ENCODE measurements at places on chromosomes 6 and 20.

DNA sequence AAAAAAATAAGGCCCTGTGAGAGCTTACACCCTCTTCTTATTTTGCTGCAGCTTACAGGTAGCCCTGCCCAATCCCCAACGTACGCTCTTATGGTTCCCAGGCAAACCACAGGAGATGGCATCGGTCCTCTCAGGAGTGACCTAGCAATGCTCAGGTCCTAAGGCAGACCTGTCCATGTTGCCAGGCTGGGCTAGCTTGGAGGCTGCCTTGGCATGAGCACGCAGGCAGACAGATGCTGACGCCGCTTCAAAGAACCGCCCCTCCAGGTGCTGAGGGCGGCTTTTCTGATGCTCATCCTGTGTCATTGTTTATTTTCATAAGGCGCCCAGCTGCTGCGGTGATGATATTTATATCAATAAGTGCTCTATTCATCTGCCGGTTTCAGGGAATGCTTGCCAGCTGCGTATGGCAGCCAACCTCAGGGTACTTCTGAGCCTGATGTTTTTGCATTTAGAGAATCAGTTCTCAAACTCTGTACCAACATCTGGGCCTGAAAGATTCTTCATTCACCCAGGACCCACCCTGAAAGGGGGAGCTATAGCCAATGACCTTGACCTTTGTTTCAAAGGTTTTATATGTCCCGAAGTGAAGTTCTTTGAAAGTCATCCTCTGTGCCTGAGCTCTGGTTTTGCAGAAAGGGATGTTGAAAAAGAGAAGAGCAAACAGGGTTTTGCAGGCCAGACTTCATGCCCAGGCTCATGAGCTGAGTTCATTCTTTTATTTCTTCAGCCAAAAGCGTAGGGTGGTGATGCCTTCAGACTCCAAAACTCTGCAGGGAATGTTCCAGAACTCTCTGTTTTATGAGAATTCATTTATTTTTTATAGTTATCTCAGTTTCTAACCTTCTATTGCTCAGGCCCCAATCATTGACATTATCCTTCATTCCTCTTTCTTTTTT lies 475.6 kb upstream of the CHD6 start:
- no peak for DNase-seq

GRCh38 chr6:28693033-28693750 lies 167.5 kb downstream of the GPX5 start:
- no peak for DNase-seq

- DNase-seq, result no peak
These were observed 167.3 kb upstream of the PTCHD4 start for GRCh38 chr6:48278261-48278660.

DNA sequence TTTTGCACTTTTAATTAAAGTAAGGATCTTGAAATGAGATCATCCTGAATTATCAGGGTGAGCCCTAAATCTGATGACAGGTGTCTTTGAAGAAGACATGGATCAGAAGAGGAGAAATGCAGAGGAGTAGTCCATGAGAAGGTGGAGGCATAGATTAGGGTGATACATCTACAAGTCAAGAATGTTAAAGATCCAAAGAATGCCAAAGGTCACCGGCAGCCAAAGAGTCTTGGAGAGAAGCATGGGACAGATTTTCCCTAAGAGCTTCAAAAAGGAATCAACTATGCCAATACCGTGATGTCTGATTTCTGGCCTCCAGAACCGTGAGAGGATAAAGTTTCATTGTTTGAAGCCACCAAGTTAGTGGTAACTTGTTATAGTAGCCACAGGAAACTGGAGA lies 59.0 kb upstream of the THEMIS start:
- DNase-seq, result no peak

- DNase-seq, result no peak
These were observed 25.5 kb downstream of the C20orf173 start for GRCh38 chr20:35503841-35504561.

DNA sequence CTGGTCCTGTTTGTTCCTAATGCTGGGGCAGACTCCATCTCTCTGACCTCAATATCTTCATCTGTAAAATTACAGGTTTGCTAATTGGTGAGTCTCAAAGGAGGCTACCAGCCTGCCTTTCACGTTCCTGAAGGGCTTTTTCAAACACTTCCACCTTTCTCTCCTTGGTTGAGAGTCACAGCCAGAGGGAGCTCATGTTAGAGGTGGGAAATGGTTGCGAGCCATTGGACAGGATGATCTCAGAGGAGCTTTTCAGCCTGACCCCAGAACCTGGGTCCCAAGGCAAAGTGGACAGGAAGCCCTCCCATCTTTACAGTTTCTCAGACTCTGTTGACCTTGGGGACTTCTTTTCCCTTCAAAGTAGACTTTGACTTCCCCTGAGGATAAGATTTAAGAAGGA lies 37.6 kb downstream of the NDUFAF5 start:
- no peak for DNase-seq

DNA sequence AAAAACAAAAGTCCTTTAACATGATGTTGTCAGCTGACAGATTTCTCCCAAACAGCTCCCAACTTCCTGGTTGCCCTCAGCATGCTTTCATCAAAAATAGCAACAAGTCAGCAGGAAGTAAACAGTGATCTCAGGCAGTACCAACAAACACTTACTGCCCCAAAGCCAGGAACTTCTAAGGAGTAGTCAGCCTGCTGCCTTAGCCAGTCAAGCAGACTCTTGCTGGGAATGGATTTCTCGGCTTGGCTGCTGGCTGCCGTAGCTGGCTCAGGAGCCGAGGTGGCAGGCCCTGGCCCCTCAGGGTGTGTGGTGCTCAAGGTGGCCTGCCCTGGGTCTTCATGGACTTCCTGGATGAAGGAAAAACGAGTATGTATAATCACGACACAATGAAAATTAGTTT lies 46.6 kb upstream of the EMILIN3 start:
- DNase-seq, result no peak

GRCh38 chr6:105882828-105883227 lies 203.3 kb upstream of the PRDM1 start:
- DNase-seq, result no peak

DNA sequence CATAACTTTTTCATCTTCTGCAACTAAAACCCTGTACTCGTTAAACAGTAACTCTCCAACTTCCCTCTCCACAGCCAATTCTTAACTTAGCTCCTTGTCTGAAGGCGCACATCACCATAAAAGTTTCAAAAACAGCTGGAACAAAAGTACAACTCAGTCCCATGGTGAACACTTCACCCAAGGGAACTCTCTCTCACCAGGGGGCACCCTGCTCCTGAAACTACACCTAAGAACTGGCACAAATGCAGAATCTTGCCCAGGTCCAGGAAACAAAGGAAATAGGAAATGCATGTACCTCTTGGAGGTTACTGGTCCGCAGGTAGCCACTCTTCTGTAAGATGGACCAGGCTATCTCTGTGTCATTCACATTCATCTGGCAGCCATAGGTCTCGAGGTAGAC lies 6.6 kb downstream of the CDK5RAP1 start:
- peak; percentile 27 for DNase-seq

- no peak for DNase-seq
These were observed 23.0 kb downstream of the GMDS start for GRCh38 chr6:2222275-2222842.

DNA sequence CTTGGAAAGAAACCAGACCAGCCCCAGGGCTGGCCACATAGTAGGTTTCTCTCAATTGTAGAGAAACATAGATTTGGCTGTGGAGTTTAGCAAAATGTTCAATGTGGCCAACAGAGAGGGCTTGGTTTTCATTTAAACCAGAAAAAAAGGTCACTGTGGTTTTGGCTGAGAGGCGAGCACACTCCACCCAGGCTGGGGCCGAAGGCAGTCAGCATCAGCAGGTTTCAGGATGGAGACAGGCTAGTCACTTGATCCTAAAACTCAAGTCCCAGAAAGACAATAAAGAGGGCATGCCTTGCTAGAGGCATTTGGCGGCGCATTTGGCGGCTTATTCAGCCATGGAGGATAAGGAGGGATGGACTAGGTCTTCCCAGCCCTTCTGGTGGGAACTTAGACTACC lies 73.1 kb downstream of the PRND start:
- DNase-seq, result no peak

DNA sequence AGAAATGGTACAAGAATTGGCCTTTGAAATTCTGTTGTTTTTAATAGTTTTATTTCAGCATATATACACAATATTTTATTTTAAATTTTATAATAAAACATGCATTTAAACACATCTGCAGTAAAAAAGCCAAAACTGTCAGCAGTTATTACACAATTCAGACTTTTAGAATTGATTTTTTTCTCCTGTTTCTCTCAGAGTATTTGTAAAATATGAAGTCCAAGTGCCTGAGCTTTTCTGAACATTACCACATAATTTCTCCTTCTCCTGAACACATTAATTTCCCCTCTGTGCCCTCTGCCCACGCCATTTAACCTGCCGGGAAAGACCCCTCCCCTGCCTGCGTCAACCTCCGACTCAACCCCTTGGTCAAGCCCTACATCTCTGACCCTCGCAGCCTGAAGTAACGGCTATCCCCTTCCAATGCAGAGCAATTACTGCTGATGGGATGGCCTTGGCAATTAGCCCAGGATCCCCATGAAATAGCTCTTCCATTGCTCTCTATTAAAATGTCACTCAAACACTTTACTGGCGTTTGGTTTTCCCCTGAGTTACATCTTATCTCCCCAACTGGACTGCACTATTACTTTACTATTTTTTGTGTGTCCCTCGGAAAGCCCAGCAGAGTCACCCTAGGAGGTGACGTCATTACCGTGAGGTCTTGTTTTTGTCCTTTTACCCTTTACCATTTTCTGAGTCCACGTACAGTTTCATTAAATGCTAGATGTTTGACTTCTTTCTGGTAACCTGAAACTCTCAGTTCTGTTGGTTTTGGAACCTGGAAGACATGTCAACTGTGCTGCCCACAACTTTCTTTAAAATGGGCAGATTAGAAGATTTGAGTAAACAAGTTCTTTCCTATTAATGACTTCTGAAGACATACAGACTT lies 146.7 kb upstream of the TAB2 start:
- DNase-seq, result no peak

DNA sequence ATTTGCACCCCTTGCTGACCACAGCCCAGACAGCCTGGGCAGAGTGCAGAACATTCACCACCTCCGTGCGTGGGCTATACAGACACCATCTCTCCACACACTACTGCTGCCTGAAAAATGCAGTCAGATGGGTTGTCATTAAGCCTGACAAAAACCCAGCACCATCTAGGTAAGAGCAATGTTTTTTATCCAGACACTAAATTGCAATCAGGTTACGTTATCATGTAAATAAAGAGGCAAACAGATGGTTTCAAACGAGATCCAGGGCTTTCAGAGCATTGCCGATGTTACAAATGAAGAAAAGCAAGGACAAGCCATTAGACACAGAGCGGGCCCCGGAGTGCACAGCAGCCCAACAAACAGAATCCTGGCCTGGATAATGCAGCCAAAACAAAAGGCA lies 269.6 kb downstream of the PKHD1 start:
- no peak for DNase-seq

DNA sequence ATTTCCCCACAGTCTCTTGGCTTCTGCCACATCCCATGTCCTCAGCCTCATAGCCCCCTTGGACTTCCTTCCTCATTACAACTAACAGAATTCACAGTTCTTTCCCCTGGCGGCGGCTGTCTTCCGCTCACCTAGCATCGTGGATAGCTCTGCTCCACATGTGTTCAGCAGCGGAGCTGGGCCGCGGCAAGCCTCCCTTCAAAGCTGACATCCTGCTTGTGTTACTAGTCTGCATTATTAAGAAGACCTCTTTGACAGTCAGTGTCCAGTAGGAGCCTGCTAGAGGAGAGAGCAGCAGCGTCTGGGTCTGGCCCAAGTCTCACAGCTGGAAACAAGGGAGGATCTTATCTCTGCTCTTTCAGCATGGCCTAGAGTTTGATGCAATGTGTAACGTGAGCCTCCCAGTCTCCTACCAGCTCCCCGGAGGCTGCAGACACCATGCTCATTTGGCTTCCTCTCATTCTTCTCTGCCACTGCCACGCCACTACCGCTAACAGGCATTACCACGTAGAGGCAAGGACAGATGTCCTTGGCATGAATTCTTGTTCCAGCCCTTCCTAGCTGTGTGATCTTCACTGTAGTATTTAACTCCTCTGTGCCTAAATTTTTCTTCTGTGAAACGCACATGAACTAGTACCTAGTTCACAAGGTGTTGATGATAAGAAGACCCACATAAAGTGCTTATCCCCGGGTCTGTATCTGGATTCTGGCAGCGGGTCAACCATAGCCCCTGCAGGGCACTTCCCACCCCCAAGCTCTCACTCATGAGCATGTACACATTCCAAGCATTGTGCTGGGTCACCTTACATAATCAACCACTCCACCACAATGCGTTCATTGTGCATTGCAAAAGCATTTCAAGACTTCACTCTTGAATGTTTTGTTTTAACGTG lies 107.1 kb upstream of the BACH2 start:
- peak; percentile 26 for DNase-seq

DNA sequence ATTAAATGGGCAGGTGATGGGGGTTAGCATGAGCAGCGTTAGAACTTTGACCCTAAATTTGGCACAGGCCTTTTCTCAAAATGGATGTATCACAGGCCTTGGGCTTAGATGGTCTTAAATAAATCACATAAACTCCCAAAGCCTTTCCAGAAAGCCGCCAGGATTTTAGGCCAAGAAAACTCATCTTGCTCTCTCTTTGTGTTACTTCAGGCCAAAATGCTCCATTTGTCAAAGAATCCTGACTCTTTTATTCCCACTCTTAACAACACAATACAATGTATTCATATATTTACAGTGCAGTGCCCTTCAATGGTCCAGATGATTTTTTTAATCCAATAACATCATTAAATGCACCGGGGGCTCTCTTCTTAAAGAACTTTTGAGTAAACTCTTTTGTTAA lies 5.9 kb upstream of the TCP11 start:
- no peak for DNase-seq

DNA sequence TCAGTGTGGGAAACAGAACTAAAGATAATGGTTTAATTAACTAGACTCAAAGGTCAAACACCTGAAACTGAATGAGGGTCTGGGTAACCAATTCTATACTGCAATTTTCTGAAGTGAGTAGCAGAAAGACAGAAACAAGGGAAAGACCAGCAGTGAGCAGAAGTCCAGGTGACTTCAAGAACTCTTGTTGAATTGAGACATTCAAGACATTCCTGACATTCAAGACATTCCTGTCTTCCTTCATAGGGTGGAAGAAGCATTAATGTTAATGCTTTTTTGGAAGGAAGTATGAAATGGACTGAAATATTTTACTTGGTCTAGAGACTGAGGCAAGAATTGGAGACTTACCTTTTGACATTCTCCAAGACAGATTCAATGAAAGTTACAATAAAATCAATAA lies 529.9 kb upstream of the MMS22L start:
- no peak for DNase-seq

DNA sequence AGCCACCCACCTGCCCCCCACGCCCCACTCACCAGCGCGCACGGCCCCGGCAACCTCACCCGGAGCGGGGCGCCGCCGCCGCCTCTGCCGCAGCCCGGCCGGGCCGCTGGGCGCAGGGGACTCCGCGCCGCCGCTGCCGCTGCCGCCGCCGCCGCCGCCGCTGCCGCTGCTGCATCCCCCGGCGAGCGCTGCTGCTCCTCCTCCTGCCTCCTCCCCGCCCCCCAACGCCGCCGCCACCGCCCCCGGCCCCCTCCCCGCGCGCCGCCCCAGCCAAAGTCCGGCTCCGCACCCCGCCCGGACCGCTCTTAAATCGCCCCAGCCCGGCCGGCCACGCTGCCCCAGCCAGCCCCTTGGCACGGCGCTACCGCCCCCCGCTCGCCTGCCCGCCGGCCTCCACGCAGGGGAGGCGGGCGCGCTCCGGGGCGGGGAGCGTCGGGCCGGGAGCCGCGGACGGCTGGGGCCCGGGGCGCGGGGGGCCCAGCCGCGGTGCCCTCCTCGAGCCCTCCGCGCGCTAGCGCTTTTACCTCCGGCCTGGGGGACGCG lies at the start of gene SULF2:
SULF2 (minus strand) TSS at position 171 of the 543 bp plus-strand sequence. CDS start 28,118 bp downstream, outside the sequence.
- no peak for DNase-seq
